ENCODE measurements at places on chromosomes 7 and 10.

DNA sequence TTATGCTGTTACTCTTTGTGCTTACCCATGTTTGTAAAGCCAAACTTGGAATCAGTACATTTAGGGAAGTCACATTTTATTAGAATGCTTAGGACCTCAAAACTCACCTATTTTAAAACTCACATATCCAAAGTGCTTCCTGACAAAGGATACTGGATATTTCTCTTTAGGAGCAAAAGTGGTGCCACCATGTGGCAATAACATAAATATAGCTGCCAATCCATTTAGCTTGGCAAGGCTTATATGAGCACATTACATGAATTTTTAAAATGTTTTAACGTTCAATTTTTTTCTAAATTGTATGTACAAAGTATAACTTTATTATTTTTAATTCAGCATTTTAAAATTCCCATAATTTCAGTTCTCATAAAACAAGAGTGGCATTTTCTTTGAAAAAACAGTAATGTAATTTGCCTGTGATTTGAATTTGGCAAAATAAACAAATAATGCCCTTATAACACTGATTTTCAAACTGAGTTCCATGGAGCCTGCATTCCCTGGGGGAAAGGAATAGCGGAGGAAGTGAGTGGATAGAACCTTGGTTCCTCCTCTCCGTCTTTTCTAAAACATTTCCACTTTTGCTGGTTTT, 75.4 kb downstream of the HDAC9 start:
- DNase-seq: no peak

DNA sequence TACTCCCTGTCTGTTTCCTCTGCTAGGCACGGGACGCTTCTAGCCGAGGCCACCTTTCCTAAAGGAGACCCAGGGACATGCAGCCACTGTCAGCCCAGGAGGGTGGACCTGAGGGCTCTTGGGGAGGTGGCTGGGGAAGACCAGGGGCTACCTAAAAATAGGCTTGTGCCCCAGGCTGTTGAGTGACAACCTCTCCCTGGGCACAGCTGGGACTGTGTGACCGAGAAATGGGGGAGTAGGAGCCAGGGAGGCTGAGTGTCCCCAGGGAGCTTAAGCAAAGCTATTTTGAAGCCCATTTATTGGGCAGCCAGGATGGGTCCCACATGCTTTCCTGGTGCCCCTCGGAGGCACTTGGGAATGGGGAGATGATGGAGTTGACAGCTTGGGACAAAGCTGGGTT, 63.8 kb downstream of the CALML3 start:
- no peak for DNase-seq

DNA sequence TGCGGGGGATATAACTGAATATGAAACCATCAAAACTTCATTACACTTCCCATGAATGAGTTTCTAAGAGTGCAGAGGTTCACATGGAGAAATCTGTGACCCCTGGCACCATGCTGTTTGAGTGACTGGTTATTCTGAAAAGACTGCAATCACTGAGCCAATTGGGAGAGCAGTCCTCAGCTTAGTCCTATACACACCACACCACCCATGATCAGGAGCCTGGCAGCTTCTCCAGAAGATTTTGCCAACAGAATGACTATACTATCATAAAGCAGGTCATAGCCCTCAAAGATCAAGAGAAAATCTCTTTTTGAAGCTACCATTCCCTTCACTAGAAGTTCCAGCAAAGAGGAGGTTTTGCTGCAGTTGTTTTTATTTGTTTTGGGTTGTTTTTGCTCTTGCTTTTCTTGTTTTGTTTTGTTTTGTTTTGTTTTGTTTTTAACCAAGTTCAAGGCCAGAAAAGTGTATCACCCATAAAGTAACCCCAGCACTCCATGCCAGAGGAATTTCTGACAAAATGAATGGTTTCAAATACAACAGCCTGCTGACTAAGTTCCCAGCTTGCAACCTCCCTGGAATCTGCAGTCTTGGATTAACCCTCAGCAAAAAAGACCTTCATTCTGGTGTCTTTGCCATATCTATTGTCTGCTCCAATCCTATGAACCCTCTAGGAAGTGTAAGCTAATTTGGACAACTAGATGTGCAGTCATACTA, 19.7 kb upstream of the HGF start:
- DNase-seq: no peak

DNA sequence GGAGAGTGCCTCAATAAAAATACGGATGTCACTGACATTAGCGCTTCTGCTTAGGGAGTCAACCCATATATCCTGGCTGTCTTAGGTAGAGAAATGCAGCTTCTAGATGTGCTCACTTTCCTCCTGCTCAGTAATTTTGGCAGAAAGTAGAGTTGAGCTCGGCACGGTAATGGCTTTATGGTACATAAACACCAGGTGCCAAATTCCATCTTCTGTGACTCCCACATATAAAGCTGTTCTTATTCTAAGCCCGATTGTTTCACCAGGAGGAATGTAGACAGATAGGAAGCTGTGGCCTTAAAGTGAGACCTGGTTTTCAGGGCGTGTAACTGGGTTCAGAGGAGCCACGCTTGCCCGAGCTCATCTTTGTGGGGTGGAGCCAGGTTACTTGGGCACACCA, 143.7 kb downstream of the CREB5 start:
- no peak for DNase-seq

All from stimulated activated CD8-positive, alpha-beta memory T cell treated with anti-CD3 and anti-CD28 coated beads, Interleukin-7, amount 100 ng/mL, for 24 hours (primary cell).